Stimulated activated CD4-positive, alpha-beta T cell treated with anti-CD3 and anti-CD28 coated beads, TNF-alpha, amount 100 ng/mL, for 1 hour (primary cell): ENCODE measurements at places on chromosomes 5 and 9.

DNA sequence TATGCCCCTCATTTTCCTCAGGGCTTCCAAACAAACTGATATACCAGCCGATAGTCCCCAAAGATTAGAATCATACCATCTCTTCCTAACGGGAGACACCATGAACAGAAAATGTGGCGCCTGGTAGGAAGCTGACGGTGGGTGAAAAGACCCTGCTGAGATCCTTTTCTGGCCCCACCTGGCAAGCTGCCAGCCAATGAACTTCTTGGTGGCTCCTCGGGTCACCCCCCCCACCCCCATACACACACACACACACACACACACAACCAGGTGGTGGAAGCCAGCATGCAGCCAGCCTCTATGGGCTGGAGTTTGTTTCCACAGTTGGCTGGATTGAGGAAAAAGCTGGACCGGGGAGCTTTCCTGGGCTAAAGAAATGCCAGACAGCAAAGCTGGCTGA is 4.8 kb upstream of the CCIN start:
- DNase-seq = no peak

- DNase-seq = no peak
These were observed 3.7 kb downstream of the HABP4 start for GRCh38 chr9:96453625-96454024.

GRCh38 chr5:175821790-175822211 is 49.6 kb upstream of the CPLX2 start:
- no peak for DNase-seq

DNA sequence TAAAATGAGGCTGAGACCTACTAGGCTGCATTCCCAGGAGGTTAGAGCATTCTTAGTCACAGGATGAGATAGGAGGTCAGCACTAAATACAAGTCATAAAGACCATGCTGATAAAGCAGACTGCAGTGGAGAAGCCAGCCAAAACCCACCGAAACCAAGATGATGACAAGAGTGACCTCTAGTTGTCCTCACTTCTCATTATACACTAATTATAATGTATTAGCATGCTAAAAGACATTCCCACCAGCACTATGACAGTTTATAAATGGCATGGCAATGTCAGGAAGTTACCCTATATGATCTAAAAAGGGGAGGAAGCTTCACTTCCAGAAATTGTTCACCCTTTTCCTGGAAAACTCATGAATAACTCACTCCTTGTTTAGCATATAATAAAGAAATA is 88.6 kb downstream of the PLPPR1 start:
- DNase-seq = no peak

GRCh38 chr5:131068076-131068475 is 97.0 kb downstream of the HINT1 start:
- DNase-seq = no peak

DNA sequence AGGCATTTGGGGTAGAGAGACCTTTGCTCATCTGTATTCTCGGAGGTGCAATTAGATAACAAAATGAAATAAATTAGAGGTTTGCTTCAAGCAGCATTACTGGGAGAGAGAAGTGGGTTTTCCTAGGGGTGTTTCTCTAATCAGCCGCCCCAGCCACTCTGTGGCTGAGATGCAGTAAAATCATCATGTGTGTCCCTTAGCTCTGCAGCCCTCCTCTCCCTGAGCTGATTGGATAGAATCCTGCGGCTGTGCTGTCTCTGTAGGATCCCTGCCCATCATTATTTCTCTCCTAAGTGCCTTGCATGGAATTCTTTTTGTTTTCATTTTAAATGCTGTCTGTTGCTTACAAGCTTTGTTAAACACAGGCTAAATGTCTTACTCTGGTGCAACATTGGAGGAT is 171.4 kb downstream of the SH3GL2 start:
- no peak for DNase-seq

GRCh38 chr5:76473661-76474060 is 70.6 kb downstream of the IQGAP2 start:
- DNase-seq = peak; percentile 24

DNA sequence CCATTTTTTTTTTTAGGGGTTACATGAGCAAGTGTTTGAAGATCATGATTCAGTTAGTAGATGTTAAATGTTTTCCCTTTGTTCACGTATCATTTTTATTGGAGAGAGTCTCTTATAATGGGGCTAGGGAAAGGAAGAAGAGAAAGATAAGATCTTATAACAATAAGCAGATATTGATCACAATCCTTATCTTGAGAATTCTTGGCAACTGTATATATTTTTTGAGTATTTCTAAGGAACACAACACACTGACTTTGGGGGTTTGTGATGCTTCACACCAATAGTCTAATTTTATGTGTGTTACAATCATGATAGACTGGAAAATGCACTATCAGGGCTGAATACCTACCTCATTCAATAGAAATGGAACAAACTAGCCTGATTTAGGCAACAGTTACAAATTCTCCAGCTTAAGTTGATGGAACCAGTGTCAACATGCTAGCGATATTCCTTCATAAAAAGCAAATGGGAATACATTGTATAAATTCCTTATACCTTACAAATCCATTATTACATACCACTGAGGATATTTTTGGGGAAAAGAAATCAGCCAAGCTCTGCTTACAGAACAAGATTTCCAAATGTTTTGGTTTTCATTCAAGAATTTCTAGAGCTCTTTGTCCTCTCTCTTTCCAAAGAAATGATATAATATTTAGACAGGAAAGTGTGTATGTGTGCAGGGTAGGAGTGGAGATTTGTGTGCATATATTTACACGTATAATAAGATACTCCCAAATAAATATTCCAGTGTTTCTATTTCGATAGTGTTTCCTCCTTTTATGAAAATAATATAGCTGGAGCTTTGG is 41.5 kb downstream of the SVEP1 start:
- no peak for DNase-seq

DNA sequence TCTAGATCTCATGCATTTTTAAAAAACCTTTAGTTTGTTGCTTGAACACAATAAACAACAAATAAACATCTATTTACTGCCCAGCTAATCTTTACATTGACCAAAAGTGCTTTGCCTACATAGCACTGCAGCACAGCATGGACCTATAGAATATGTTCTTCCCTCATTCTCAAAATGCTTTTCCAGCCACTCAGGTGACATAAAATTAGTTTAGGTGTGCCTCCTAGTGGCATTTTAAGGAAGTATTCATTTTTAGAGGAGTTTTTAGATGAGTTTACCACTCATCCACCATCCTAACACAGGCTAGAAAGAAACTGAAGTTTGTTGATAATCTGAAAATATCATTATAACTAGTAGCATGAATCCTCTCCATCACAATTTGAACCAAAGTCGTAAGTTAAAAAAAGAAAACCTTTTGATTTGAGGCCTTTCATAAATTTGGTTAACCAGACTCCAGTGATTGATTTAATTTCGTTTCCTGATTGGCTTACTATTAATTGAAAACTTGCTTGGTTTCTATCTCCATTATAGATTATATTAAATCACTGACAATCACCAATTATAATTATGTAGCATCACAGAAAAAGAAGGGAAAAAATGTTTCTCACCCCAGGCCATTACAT is 12.6 kb downstream of the PLGRKT start:
- no peak for DNase-seq

DNA sequence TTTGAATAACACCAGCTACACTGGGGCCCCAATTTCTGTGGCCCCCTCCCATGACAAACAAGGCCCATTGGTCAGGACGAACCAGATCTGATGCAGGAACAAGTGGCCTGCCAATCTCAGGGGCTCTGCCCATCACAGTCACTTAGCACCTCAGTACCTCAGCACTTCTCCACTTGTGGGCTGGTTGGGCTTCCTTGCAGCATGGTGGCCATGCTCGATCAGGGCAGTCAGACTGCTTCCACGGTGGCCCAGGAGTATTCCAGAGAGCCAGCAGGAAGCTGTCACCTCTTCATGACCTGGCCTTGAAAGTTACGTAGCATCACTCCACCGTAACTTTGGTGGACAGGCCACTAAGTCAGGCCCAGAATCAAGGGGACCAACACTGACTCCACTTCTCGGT is 206.5 kb downstream of the AUH start:
- no peak for DNase-seq

DNA sequence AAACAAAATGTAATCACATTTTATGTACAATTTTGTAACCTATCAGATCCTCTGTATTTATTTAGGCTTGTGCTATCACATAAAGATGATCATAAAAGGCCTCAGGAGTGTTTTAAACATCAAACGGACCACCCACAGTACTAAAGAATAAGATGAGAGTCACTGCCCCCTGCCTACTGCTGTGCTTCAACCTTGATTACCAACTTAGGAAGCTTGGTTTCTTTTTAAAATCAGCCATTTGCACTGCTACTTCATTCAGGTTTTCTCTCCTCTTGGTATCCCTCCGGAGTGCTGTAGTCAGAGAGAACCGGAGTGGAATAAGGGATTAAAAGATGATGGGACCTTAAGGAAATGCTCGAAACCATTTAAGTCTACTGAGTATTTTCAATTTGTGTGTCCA is 6.9 kb downstream of the C7 start:
- no peak for DNase-seq

GRCh38 chr9:3337515-3338225 is 188.1 kb downstream of the RFX3 start:
- DNase-seq = no peak

GRCh38 chr5:32443541-32444430 is 754 bp downstream of the ZFR start:
- peak; percentile 6 for DNase-seq

DNA sequence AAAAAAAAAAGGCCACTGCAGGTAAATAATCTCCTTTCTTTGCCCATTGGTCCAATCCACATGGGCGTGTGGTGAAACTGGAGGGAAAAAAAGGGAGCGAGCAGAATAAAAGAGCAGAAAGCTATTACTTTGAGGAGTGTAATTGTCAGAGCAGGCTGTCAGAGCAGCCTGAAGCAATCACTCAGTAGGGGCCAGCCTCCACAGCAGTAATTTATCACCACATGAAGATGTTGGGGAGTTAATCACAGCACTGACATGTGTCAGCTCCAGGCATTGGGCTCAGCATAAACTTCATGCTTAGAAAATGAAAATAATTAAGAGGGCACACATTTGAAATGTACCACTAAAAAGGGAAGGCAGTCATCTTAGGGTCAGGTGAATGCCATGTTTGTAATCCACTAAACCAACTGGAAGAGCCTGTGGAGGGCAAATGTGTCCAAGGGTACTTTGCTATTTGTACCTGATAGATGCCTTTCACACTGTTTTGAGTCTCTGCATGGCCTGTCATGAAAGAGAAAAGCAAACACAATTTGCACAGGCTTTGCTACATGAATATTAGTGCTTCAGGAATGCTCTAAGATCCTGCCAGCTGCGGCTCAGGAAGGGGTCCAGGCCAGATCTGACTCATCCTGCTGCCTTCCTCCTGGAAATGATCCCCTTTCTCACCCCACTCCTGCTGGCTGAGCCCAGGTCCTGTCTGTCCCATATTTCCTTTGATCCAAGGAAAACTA is 2.9 kb upstream of the PTGER4 start:
- DNase-seq = no peak

DNA sequence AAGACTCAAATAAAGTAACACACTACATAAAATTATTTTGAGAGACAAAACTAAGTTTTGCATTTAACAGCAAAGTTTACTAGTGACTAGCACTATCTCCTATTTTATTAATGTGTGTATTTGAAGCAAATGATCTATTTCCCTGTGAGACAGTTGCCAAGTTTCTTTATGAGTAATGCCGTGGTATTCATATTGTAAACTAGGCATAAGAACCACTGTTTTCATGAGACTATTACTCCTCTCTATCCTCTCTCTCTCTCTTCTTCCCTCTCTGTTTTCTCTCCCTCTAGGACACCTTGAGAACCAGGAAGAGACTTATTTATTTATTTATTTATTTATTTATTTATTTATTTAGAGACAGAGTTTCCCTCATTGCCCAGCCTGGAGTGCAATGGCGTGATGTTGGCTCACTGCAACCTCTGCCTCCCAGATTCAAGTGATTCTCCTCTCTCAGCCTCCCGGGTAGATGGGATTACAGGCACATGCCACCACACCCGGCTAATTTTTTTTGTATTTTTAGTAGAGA is 61.1 kb downstream of the MLANA start:
- no peak for DNase-seq

DNA sequence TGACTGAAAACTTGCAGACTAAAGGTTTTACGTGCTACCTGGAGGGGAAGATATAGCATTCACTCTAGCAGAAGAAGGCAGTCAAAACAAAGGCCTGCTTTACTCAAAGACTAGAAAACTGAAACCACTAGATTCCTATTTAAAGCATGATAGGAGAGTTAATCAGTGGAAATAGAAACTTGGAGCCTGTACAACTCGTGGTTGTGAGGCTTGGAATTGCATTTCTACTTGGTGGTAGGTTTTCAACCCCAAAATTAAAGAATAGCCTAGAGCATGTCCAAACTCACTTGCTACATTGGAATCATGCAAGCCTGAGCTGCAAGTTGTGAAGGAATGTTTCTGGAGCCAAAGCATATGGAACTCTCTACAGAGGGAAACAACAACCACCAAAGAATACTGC is 1526.4 kb upstream of the NUDT12 start:
- DNase-seq = no peak

- DNase-seq = no peak
These were observed 69.2 kb upstream of the PALM2AKAP2 start for GRCh38 chr9:109710830-109711229.

DNA sequence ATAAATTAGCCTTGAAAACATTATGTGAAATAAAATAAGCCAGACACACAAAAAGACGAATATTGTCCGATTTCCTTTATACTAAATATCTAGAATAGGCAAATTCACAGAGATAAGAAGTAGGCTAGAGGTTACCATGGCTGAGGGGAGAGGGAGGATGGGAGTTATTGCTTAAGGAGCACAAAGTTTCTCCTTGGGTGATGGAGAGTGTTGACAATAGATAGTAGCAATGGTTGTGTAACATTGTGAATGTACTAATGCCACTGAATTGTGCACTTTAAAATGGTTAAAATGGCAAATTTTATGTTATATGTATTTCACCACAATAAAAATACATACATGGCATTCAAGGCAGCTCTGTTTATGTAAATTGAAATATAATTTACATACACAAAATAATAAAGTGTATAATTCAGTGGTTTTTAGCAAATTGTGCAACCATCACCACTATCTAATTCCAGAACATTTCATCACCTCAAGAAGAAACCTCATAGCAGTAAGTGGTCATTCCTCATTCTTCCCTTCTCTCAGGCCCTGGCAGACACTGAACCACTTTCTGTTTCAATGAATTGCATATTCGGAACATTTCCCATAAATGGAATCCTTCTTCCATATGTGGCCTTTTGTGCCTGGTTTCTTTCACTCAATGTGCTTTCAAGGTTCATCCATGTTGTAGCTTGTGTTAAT is 59.2 kb downstream of the NDST1 start:
- no peak for DNase-seq

DNA sequence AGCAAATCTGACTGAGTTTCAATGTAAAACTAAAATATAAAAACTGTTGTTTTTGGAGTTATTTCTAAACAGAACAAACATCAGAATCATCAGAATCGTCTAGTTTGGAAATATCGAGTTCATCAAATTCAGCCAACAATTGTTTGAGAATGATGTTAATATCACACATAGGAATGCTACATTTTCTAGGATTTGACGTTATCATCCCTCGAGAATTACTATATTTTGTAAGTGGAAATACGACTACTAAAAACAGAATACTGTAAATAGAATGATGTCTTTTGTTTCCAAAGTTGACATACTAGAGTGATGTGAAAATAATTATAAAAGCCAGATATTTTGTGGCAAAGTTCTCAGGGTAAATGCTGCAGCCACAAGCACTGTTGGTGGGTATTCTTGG is 805.9 kb downstream of the TLE1 start:
- no peak for DNase-seq
